ENCODE measurements at places on chromosomes 5 and 9. TPM values are rescaled to one million over a fixed set of nuclear protein-coding genes. Genes with fewer than 3 reads are reported as not detected.

The TOMM5 gene
- polyA plus RNA-seq = 88.6 TPM

The GOLGA2 gene
- polyA plus RNA-seq = 88.9 TPM

The SPATA31E1 gene
- 0.04 TPM for polyA plus RNA-seq

The SFXN1 gene
- 14.3 TPM for polyA plus RNA-seq

The SMIM33 gene
- not detected for polyA plus RNA-seq

The AK1 gene
- 57.2 TPM for polyA plus RNA-seq

The APBB3 gene
- 27.2 TPM for polyA plus RNA-seq

The SAPCD2 gene
- 0.63 TPM for polyA plus RNA-seq

The MED27 gene
- 26.6 TPM for polyA plus RNA-seq

The CYLC2 gene
- not detected for polyA plus RNA-seq

- no peak for DNase-seq
Measured at GRCh38 chr5:149938279-149938678, 6.3 kb downstream of the PDE6A start.

DNA sequence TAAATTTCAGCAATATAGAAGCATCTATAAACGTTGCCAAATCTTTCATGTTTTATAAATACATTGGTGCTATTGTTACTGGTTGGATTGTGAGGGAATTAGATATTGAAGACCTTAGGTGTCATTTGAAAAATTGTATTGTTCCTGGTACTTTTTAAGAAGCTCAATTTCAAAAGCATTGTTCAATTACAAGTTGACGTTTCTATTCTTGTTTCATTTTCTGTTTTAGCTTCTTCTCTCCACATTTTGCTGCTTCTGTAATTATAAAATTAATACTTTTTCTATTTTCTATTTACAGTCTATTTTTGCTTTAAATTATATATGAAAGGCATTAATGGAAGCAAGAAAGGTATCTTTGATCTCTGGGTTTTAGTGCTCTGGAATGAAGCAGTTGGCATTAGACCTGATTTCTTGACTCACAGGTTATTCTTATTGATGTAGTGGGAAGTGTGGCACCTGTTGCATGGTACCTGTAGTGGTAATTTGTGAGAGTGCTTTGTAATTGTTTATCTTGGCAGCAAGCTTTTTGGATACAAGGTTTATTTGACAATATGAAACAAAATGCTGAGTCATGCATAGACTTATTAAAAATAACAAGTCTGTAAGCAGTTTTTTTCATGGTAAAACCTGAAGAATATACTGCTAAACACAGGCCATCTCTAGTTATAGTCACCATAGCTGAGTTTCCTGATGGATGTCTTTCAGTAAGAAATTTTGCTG, 13.2 kb downstream of the MACIR start:
- no peak for DNase-seq

- DNase-seq = no peak
Measured at GRCh38 chr9:73611032-73611431, 459.4 kb downstream of the ANXA1 start.

DNA sequence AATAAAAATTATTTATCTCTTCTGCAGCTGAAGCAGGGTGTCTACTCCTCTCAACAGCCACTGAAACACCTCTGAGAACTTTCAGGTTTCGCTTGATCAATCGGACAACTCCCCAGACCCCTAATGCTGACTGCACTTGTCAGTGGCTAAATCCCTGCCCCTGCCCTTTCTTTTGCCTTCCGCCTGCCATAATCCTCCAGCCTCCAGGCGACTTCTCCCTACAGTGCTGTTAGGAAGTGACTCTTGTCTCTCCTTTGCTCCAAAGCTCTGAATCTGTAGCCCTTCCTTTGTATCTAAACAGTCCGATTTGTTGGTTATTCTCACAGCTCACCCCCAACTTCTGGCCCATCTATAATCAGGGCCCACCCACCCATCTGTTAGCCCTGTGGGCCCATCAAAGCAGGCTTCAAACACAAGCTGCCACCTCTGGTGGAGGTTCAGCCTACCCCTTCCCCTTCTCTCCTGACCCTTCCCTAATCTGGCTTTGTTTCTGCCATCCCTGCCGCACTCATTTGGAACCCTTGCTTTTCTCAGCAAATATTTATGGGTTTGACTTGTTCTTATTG, 53.7 kb upstream of the IFNK start:
- DNase-seq = no peak

DNA sequence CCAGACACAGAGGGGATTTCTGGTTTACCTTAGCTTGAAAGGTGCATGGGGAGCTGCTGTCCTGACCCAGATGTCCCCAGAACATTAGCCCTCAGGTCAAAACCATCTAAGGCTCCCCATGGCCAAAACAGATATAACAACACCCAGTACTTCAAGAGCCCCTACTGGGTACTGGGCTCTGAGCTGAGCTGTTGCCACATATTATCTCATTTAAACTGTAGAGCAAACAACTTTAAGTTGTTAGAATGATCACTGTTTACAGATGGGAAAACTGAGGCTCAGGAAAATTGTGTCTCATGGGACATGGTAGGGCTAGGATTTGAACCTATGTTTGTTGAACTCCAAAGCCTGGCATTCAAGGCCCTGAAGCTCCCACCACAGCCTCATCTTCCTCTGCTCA, 20.6 kb upstream of the SLC25A51 start:
- DNase-seq = no peak

DNA sequence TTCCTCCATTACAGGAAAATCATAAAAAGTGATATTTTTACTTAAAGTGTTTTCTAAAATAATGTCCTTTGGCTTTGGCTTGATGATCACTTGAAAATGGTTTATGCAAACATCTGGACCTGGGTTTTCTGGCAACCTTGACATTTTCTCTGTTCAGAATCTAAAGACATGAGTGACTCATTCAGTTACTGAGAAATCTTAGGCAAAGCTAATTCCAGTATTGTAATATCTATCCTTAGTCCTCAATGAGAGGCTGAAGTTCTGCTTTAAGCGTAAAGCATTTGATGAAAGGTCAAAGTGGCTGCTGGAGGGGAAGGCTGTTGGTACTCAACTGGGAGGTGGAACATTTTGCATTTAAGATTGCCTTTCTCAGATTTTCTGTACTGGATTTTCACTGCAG, 2.3 kb downstream of the MAN2A1 start:
- DNase-seq = no peak

DNA sequence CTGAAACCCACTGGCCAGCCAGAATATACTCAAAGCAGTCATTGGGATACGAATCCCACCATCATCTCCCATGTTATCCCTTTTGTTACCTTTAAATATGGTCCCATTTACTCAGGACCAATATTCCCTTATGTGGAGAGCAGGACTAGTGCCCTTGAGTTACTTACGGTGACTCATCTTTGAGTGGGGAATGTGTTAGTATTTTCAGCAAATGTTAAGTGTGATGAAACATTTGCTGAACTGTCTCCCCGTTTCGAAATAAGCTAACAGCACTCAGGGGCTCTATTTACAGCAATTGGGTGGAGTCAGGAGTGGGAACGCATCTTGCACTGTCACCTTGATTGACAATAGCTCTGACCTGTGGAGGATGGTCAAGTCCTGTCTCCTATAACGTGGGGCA, 67.4 kb downstream of the CTSL start:
- no peak for DNase-seq

- no peak for DNase-seq
Measured at GRCh38 chr5:67195406-67196275, 958 bp downstream of the CD180 start.

DNA sequence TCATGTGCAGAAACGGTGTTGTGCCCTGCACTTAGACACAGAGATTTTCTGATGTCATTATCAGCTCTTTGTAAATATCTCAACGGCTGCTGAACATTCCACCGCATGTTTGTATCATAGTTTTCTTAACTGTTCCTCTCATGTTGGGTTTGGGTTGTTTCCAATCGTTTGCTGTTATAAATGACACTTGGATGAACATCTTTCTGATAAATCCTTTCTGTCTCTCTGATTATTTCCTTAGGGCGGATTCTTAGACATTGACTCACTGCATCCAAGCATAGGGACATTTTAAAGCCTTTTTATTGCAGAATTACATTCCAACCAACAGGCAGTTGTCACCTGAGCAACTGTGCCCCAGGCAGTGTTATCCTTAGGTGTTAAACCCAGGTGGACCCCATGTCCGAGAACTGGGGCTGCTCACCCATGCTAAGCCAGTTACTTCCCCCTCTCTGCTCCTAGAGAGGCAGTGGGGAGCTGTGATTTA, 28.5 kb downstream of the COL5A1 start:
- no peak for DNase-seq

DNA sequence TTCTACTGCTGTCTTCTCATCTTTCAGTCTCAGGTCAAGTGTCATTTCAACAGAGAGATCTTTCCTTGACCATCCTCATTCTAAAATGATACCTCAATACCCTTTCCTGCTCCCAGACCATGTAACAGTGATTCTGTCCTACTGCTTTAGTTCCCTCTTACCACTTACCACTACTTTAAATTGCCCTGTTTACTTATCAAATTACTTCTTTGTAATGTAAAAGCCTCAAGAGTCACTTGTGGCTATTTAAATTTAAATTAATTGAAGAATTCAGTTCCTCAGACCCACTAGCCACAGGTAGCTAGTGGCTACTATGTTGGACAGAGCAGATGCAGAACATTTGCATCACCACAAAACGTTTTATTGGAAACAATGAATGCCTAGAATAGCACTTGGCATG, 217.3 kb downstream of the ADAMTS6 start:
- DNase-seq = no peak

DNA sequence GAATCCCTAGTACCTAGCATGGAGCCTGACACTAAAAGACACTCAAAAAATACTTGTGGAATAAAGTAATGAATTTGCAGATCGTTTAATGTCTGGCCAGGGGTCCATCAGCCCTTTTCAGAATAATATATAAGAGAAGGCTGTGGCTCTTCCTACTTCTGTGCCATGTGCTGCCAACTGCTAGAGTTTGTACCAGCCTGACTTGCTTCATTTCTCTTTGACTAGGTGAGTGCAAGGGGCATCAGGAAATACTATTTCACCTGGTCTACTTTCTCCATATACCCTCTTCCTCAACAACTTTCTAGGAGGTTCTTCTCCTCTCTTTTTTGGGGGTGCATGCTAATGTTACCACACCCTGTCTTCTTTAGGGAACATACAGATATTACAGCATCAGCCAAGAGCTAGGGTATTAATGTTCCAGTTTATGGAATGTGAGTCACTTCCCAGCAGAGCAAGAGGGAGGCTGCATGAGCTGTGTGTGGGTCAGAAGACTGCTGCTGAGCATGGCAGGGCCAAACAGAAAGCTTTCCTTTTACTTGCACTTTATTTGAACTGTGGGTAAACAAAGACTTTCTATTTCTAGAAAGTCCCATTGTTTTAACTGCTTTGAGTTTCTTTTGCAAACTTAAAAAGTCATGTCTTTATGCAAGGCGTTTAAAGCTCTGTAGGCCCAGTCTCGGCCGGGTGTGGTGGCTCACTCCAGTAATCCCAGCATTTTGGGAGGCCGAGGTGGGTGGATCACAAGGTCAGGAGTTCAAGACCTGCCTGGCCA, 158.9 kb downstream of the ADAMTSL1 start:
- no peak for DNase-seq

DNA sequence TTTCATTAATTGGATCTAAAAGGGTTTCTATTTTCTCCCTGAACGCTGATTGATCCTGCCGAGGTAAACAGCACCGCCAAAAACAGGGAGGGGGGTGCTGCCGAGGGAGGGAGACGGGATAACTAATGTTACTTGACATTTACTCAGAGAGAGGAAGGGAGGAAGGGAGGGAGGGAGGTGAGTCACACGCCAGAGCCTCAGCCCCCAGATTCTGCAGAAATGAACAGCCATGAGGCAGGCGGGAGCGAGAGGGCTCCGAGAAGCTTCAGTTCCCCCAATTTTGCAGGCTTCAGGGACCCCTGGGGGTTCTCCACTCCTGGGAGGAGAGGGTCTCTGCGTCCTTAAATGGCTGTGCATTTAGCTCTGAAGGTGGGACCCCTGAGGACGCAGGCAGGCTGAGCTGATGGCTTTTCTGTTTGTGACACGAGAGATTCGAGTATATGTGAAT, 59.1 kb upstream of the IER5L start:
- no peak for DNase-seq

DNA sequence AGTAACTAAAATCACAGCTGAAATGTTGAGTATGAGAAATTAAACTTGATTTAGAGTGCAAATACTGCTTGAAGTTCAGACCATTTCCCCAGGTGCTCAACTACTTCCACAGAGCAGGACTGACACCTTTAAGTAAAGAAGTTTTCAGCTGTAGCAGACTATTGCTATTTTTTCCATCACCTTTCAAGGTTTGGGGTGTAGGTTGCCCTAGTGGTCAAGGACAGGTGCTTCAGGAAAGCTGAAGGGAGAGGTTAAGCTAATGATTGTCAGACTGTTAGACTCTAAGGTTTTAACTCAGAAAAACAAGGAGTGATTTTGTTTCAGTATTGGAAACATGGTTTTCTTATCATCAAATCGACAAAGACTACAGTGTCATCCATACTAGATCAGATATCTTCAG, 162.1 kb downstream of the CCDC192 start:
- DNase-seq = no peak

- DNase-seq = no peak
Measured at GRCh38 chr9:34382879-34383278, 6.2 kb upstream of the MYORG start.

GRCh38 chr5:14674983-14675854, 10.7 kb downstream of the OTULIN start:
- DNase-seq = no peak

GRCh38 chr5:10630126-10630525, 66.3 kb downstream of the ANKRD33B start:
- no peak for DNase-seq

DNA sequence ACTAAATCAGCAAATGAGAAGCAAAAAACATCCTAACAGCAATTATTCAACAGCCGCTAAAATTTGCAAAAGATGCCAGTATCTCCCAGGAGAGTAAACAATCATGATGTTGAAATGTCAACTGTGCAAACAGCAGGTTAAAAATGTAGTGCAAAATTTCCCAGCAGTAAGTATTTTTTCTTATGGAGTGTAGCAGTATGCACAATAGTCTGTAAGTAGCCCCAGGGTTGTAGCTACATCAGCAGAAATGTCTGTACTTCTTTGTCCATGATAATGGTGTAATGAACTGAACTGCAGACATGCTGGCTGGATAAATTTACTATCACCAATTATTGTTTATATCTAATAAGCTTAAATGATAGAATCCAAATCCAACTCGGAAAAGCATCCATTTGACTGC, 31.4 kb downstream of the GRIN3A start:
- DNase-seq = no peak

- no peak for DNase-seq
Measured at GRCh38 chr9:129697656-129698253, 32.3 kb downstream of the PRRX2 start.

DNA sequence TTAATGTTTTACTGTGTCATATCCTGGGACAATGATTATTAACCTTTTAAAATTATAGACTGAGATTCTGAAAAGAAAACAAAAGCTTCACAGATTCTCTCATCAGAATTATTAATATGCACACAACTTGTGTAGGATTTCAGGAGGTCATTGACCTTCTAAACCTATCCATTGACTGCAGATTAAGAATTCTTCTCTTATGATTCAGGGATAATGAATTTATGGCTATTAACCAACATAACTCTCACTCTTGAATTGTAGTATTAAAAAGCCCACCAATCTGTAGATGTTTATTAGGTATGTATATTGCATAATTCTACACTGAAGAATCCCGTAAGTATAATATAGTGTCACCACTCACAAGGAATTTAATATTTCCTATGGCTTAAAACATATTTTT, 179.8 kb downstream of the PBX3 start:
- DNase-seq = no peak

- no peak for DNase-seq
Measured at GRCh38 chr5:32304622-32305021, 8.1 kb downstream of the MTMR12 start.

GRCh38 chr9:127519301-127520166, 68.2 kb downstream of the LRSAM1 start:
- no peak for DNase-seq

- DNase-seq = no peak
Measured at GRCh38 chr9:121225240-121225639, 23.6 kb upstream of the RAB14 start.

GRCh38 chr5:11010429-11011210, 249.6 kb upstream of the DAP start:
- DNase-seq = no peak
